Activated CD4-positive, alpha-beta T cell treated with anti-CD3 and anti-CD28 coated beads, Interleukin-2, amount 50 U/mL, for 16 hours (primary cell): ENCODE measurements at places on chromosomes 6 and 20.

DNA sequence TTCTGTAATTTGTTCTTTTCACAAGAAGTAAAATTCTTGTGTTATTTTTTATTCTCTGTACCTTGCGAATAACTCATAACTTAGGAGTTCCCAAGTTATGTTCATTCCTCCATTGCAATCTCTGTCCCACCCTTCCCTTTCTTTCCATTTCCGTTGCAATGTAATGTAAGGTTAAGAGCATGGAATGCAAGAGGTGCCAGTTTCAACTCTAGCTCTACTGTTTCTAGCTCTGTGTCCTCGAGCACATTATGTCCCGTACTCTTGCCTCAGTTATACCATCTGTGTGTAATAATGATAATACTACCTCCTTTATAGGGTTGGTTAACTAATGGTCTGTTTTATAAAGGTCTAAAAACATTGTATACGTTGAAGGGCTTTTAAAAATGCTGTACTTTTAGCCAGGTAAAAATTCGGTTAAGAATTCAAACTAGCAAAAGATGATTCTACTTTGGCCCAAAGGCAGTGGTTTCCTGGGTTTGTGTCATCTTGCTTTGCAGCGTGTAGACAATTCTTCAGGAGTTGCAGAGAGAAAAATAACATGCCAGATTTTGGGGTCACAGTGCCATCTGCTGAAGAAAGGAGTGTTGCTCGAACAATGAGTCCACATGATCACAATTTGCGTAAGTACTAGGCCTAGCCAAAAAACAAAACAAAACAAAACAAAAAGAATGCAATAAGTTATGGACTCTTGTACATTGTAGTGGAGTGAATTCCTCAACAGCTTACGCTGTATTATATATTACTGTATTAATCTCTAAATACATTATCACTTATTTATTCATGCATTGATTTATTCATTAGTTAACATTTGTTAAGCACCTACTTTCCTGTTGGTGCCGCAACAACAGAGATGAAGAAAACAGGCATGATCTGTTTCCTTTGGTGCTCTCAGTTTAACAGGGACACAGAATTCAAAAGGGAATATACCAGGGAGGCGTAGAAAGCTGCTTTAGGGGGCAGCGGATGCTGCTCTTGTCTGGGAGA is 10.0 kb upstream of the PFDN4 start:
- peak; percentile 16 for DNase-seq

DNA sequence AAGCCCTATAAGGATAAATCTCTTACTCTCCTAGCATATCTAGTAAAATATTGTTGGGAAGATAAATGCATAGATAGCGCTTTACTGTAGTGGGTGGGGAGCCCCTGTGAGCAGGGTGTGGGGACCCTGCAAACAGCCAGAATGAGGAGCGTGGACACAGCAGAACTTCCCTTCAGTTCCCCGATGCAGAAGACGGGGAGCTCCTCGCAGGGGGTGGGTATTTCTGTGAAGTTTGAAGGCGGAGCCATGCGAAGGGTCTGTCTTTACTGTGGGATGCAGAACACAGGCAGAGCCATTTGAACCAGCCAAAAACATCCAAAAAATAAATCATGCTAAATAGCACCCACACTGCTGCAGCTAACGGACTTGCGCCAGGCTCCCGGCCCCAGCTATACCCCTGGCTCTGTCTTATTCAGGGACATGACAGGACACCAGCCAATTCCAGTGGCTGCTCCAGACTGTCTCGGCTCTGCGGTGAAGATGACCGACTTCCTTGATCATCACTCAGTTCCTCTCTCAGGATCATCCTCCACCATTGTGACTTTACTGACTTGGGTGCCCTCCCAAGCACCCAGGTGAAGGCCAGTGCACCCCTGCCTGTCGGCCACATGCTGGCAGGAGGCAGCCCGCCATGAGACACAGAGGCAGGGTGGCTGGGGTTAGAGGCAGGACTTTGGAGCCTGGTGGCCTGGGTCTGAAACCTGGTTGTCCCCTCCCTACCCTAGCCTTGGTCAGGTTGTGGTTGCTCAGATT is 134.5 kb downstream of the SMOC2 start:
- no peak for DNase-seq

- no peak for DNase-seq
These were observed 85.3 kb upstream of the LY86 start for GRCh38 chr6:6503191-6503590.

DNA sequence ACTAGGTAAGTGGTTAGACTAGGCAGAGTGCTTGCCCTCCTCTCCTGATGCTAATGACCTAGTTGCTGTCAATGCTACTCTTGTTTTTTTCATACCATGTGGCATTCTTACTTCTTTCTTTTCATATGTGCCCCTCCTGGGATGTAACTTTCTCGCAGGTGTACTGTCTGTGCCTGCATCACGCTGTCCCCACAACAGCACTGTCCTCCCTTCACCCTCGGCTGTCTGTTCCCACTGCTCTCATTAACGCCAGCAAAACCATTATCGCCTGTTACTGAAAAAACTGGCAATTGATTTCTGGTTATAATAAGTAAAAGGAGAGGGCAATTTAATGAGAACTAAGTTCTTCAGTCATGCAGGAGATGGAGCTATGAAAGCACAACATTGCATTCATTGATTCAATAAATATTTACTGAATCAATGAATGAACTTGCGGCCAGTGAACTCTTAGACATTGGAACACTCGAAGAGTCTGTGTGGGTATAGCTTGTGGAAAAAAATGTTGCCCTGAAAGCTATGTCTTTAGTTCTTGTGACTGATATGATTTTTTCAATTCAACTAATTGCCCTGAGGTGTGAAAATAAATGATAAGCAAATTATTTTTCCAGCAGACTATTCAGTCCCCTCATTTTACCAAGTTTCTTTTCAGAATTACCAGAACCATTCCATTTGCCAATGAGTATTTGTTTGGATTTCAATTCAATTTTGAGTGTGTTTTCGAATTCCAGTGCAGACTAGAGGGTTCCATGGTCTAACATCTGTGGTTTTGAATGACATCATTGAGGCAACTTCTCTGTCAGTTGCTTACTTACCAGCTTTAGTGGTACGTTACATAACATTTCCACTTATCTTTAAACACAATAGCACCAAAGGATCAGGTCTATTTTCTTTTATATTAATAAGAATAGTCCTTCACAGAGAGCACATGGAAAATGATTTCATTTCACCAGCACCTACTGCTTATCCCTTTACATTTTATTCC is 2.1 kb downstream of the SLC17A4 start:
- DNase-seq = no peak

DNA sequence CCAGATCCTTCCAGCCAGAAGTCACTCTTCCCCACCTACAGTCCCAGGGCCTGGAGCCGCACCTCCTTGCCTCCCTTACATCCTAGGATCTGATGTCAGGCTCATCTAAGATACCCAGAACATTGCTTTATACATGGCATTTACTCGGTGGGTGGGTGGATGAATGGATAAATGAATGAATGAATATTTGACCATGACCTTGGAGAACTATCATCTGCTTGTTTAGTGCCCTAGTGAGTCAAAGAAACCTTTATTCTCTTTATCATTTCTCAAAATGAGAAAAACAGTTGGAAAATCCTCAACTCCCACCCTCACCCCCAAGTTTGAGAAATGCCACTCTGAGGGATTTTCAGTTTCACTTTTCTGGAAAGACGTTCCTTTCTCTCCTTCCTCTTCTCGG is 56.0 kb downstream of the DAAM2 start:
- no peak for DNase-seq

GRCh38 chr6:155510879-155511278 is 55.2 kb upstream of the NOX3 start:
- DNase-seq = peak; percentile 14

- no peak for DNase-seq
These were observed 75.7 kb upstream of the SIRPA start for GRCh38 chr20:1819311-1820137.

- no peak for DNase-seq
These were observed 212.6 kb upstream of the MOCS1 start for GRCh38 chr6:40146902-40147301.

- no peak for DNase-seq
These were observed 88.3 kb downstream of the TAF4 start for GRCh38 chr20:61977419-61977786.

DNA sequence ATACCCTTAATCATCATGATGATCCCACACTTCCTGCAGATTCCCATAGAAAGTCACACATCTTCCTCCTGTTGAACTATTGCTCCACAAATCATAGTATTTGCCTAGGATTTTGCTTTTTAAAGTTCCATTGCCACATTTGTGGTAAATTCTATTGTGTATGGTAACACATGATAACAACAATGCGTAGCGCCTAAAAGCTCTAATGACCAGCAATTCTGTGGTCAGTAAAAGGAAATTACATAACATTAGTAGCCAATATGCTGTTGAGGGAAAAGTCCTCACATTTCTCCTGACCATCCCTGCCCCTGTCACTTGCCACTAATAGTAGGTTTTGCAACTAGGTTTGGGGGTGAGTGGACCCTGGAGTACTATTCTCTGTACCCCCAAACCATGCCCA is 31.8 kb upstream of the PDE7B start:
- no peak for DNase-seq

GRCh38 chr6:105015482-105015881 is 58.6 kb downstream of the LIN28B start:
- no peak for DNase-seq

GRCh38 chr20:3077618-3078134 is 6.3 kb downstream of the OXT start:
- DNase-seq = peak; percentile 25

DNA sequence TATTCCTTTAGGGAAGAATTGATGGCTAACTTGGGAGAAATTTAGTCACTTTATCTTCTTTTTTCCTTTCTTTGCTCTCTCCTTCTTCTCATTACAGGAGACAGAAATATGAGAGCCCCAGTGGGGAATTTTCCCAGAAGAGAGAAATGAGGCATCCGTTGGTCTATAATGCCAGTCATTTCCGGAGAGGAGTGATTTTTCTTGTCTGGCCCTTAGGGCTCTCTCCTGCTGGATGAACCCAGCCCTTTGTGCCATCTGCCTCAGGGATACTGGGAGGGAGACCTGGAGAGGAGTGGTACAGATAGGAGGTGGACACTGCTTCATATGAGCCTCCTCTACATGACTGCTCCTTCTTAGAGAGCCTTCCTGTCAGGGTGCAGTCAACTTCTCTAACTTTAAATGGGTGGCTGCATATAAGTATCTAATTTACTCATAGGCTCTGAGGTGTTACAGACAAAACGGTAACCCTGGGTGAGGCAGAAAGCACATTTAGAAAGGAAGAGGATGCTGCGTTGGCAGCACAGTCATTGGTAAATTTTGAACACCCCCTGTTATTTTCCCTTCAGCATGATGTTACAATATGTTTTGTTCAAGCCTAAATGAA is 21.9 kb downstream of the RIMS1 start:
- no peak for DNase-seq

DNA sequence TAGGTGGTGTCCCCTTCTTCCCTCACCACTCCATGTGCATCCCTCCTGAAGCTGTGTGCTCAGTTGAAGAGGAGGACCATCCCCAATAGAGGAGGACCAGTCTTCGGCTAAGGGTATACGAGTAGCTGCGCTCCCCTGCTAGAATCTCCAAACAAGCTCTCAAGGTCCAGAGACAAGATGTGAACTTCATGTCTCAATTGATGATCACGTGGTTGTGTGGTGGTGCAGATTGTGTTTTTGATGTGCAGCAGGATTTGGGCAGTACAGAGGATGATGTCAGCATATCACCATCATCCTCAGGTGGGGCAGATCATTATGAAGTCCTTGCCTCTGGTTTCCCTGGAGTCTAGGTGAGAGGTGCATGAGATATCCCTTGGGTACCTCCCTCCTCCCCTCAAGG is 20.0 kb upstream of the DDR1 start:
- DNase-seq = no peak

GRCh38 chr6:53446151-53446550 is 97.4 kb upstream of the ELOVL5 start:
- no peak for DNase-seq

- DNase-seq = no peak
These were observed 78.7 kb upstream of the LOC128125822 start for GRCh38 chr6:63493557-63493956.

DNA sequence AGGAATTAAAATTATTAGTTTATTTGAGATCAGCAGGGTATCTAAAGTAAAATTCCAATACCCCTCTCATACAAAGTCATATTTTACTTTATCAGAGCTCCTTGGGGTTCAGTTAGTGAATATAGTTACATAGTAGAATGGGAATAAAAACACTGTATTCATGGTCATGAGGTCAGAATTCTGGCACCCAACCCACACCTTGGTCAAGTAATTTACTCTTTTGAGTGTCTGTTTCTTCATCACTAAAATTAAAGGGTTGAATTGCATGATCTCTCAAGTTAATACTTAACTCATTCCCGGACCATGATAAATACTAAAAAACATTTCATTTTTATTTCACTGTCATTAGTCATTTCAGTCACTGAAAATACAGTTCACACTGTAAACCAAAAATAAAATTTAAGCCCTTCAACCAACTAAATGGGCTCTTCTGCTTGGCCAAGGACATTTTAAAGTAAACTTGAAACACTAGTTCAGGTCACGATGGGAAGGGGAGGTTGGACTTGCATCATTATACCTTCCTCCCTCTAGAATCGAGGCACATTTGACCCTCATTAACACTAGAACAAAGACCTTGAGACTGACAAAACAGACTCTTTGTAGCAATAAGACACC is 21.1 kb upstream of the HLA-DRB1 start:
- peak; percentile 54 for DNase-seq

DNA sequence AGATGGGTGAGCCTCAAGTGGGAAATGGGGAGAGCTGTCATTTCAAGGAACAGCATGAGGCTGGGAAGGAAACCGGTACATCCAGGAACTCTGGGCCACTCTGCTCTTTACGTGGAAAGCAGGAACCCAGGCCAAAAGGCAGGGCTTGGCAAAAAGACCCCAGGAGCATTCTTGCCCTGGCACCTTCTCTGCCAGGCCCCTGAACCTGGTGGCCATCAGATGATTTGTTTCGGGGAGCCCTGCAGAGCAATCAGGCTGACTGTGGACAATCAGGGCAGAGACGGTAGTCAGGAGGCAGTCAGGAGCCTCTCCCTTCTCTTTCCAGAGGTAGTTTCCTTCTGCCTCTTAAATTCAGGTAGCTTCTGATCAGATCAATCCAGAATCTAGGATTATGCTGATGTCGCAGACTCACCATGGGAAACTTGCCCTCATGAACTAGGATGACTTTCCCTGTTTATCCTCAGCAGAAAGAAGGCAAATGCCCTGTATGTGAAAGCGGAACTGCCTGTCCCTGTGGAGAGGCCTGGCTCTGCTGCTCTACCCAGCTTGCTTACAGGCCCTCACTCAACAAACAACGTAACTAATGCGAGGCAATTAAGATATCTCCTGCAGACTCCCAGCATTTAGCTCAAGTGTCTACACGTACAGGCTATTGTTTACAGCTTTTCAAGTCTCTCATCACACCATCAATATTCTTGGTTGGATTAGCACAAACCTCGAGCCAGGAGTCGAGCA is 36.6 kb downstream of the EZR start:
- no peak for DNase-seq

DNA sequence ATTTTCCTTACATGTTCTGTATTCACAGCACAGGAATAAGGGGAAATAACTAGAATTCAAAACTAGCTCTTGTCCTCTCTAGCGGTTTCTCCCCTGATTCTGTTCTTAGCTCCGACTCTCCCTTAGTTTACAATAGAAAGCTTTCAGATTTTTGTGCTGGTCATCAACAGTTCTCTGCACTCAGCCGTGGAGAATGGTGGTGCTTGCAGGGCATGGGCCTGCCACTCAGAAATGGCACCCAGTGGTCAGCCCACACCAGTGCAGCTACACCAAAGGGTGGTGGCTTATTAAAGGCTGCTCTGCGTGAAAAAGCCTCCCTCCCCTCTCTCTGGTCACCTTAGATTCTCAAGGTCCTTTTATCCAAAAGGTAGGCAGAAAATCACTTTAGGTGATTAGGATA is 123.5 kb downstream of the SASH1 start:
- no peak for DNase-seq

- no peak for DNase-seq
These were observed 53.5 kb downstream of the HIVEP2 start for GRCh38 chr6:142891454-142891853.
